Stimulated activated naive B cell treated with anti-CD40 and anti-IgM and Interleukin-4, amounts not matched to agents 10 μg/mL and 1 μg/mL and 100 μg/mL, for 72 hours (primary cell): ENCODE measurements at places on chromosomes 3 and 15.

DNA sequence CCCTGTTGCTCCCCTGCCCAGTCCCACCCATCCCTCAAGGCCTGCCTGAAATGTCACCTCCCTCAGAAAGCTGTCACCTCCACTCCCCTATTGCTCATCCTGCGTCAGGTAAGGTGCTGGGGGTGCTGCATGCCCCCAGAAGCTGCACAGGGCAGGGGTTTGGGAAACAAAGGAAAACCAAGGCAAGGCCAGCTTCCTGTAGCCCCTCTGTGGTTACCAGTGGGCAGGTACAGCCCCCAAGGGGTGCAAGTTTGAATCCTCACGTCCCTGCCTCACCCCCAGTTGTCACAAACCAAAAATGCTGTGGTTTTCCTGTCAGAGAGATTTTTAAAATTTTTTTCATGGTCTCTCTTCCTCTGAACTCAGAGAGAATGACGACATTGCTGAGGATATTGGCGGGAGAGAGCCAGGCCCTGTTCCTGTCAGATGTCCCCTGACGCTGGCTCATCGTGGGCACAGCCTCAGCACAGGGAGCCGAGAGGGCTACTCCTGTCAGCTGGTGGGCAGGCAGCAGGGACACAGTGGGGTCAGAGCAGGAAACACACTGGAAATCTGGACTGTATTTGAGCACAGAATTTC lies 27.0 kb downstream of the PSTPIP1 start:
- DNase-seq = no peak

- no peak for DNase-seq
Observed at GRCh38 chr3:173552526-173552925, 155.0 kb downstream of the NLGN1 start.

- DNase-seq = no peak
Observed at GRCh38 chr3:126519506-126520455, 2.2 kb upstream of the UROC1 start.

GRCh38 chr15:72203507-72203837 lies 5.9 kb upstream of the GRAMD2A start:
- DNase-seq = no peak

GRCh38 chr3:144894576-144894975 lies 923.0 kb downstream of the DIPK2A start:
- no peak for DNase-seq
